ENCODE measurements at places on chromosomes 5 and 9.

DNA sequence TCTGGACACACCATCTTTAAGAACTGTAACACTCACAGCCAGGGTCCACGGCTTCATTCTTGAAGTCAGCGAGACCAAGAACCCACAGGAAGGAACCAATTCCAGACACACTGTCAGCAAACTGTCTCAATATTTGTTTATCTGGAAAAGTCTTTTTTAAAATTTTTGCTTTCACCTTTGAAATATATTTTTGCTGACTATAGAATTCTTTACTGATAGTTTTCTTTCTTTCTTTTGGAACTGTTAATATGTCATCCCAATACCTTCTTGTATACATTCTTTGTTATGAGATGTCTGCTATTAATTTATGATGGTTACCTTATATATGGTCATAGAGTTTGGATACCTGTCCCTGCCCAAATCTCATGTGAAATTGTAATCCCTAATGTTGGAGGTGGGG lies 145.1 kb upstream of the IRX4 start:
- DNase-seq, result no peak

GRCh38 chr5:77867194-77867691 lies 91.1 kb upstream of the TBCA start:
- DNase-seq, result no peak

DNA sequence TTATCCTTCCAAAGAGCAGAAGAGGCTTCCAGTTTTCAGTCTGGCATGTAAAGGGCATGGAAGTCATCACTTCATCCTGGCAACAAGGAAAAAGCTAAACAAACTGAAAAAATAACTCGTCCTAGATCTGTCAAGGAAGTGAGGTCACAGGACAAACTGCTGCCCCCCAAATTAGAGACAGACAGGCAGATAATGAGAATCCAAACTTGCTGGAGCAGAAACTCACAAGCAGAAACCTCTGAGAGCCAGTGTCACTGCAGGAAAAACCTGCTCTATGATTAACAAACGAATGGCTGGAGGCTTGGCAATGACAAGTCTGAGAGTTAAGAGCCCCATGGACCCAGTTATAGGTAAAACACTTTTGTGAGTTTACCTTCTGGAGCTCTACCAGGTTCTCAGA lies 18.9 kb upstream of the MLANA start:
- DNase-seq, result no peak

- no peak for DNase-seq
These were observed 22.0 kb upstream of the ARHGEF28 start for GRCh38 chr5:73603998-73604397.

GRCh38 chr5:168215646-168216045 lies 75.8 kb upstream of the WWC1 start:
- DNase-seq, result no peak

- DNase-seq, result no peak
These were observed 24.7 kb upstream of the TNC start for GRCh38 chr9:115142517-115143270.

DNA sequence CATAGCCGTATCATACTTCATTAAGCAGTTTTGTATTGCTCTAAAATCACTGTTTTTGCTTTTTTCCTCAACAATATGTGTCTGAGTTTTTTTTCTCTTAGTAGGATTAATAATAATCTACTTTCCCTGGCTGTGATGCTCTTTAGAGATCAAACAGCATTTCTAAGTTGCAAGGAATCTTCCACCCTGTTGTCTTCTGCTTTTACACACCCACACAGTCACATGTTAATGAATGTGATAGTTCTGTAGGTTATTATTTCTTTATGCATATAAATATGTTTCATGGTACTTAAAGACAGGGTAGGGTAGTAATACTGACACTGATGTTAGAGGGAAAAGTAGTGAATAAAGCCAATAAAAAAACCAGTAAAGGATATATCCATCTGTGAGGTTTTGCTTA lies 29.3 kb downstream of the SLC44A1 start:
- no peak for DNase-seq

DNA sequence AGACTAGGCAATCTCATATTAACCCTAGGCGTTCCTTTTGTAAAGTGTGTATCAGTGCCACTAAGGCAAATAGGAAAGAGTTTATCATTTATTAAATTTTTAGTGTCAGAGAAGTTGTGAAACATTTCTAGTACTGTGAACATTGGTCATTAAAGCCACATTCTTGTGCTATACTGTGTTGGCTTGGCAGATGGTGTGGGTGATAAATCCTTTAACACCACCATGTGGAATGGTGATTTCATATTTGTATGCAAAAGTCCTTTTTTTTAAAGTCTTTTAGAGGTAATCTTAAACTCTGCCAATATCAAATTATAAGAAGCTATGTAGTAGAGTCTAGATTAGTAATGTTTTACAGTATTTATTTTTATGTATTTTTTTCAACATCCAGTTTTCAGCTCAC lies 18.1 kb downstream of the SLC12A2 start:
- DNase-seq, result no peak

GRCh38 chr5:126988021-126988569 lies 42.3 kb downstream of the MARCHF3 start:
- DNase-seq, result no peak

- DNase-seq, result no peak
These were observed 212.7 kb downstream of the PAPPA start for GRCh38 chr9:116366241-116366640.

DNA sequence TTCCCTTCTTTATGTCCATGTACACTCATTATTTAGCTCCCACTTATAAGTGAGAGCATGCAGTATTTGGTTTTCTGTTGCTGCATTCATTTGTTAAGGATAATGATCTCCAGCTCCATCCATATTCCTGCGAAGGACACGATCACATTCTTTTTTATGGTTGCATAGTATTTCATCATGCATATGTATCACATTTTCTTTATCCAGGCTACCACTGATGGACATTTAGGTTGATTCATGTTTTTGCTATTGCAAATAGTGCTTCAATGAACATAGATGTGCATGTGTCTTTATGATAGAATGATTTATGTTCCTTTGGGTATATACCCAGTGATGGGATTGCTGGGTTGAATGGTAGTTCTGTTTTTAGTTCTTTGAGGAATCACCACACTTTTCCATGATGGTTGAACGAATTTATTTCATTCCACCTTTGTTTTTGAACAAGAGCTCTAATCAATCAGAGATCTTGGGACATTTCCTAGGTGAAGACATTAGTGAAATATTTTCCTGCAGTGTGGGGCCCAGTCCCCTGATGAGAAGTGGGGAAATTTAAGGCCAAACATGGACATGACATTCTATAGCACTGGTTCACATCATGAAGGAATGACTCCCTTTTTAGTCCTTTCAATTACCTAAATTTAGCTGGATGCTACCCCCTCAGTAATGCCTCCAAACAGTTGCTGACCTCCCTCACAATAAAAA lies 7.1 kb upstream of the TEX48 start:
- no peak for DNase-seq

DNA sequence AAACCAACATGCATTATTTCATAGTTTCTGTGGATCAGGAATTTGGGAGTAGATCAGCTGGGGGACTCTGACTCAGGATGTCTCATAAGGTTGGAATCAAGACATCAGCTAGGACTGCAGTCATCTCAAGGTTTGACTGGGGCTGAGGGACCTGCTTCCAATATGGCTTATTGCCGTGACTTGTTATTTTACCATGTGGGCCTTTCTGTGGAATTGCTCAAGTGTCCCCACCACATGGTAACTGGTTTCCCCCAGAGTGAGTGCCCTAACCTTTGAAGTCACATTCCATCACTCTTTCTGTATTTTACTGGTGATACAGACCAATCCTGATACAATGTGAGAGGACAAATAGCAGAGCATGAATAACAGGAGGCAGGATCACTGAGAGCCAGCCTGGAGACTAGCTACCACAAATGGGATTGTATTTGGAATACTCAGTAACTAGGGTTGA lies 70.2 kb upstream of the ELL2 start:
- no peak for DNase-seq

DNA sequence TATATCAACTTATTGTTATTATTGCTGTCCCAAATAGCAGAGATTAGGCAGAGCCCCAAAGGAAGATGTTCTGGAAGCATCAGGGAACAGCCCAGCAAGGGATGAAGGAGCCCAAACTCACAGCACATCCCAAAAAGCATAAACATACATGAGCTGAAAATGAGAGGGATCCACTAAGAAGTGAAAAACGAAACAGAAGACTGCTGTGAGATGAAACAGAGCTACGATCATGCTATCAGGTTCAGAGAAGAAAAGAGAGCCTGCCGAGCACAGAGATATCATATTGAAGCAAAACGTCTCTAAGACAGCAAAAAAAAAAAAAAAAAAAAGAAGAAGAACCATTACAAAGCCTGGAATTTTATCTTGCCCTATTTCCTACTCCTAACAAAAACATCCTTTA lies 127.3 kb downstream of the ZNF608 start:
- DNase-seq, result no peak

DNA sequence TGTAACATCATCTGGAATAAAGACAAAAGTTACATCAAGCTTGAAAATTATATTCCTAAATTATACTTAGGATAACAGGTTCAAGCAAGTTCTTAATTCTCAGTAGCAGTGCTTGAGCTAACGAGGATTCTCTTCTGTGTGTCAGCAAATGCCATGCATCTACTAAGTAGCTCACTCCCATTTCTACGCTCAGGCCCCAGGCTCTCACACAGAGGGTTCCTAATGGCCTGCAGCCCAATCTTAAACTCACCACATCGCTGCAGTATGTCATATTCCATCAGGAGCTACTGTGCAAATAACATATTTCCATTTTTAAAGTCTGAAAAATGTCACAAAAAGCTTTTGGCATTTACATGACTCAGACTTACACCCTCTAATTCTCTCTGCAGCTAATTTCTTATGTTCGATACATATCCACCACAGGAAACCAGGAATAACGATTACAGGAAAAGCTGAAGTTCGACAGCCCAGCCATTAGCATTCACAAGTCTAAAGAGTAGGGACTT lies 474.8 kb downstream of the EFNA5 start:
- no peak for DNase-seq

DNA sequence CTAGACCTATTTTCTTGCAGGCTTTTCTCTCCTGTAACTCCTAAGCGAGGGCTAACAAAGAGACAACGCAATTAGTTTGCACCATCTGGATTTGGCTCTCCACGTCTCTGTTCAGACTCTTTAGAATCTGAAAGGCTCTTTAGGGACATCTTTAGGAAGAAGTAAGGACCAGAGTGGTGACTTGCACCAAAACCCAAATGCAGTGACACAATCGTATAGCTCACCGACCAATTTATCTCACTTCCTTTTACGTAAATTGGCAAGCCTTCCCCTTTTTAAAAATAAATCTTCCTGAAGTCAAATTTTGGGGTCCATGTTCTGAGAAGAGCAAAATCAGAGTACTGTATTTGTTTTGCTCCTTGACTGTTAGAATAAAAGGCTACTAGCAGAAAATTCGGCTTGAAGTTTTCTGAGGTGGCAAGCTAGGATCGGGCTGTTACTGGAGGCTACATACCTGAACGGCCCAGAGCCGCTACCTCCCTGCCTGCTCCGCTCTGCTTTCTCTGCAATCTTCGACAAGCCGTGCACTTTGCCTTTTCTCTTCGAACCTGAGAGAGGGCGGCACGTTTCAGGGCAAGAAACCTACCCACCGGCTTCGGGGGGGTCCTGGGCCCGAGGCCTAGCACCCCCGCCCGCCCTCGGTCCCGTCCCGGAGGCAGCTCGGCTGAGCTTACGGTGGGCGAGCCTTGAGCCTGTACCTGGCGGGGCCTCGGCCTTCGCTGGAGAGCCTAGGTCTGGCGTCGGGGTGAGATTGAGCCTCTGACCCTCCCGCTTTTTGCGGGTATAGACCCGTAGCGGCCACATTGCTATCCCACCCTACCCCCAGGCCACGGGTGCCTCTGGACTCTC lies 537 bp downstream of the MEIKIN start:
- no peak for DNase-seq

DNA sequence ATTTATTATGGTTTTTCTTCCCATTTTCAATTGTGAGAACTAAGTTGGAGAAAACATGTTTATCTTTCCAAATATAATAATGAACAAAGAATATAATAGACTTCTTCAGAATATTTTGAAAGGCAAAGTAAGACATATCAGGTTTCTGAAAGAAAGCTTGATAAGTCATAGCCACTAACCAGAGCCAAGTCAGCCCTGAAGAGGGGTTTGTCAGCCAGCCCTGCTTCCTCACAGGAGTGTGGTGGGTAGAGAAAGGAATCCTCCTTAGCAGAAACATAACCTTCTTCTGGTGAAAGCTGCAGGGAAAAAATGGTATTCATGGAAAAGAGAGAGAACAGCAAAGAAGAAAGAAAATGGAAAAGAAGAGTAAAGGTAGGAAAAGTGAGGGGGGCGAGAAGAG lies 93.4 kb downstream of the MPDZ start:
- no peak for DNase-seq

- DNase-seq, result no peak
These were observed 78.0 kb downstream of the GABRA1 start for GRCh38 chr5:161925960-161926359.

GRCh38 chr5:14490309-14490711 lies 91.3 kb upstream of the OTULINL start:
- no peak for DNase-seq

- peak; percentile 4 for DNase-seq
These were observed 1.6 kb downstream of the KDM4C start for GRCh38 chr9:6759185-6759977.

- DNase-seq, result no peak
These were observed 160.6 kb downstream of the C9orf152 start for GRCh38 chr9:110047232-110047954.

GRCh38 chr5:79487251-79487650 lies 26.7 kb downstream of the HOMER1 start:
- no peak for DNase-seq

DNA sequence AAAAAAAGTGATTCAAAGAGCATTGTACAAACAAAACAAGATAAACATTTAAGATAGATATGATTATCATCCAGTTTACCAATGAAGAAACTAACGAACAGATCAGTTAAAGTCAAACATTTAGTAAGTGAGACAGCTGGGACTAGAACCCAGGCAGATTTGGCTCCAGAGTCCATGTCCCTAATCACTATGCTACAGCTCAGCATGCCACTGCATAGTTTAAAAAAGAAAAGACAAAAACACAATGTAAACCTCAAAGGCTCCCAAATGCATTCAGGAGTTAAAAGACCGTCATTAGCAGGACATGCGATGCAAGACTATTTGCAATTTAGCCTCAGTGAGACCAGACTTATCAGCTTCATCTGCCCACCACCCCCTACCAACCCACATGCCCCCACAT lies 36.8 kb downstream of the DENND1A start:
- DNase-seq, result no peak

DNA sequence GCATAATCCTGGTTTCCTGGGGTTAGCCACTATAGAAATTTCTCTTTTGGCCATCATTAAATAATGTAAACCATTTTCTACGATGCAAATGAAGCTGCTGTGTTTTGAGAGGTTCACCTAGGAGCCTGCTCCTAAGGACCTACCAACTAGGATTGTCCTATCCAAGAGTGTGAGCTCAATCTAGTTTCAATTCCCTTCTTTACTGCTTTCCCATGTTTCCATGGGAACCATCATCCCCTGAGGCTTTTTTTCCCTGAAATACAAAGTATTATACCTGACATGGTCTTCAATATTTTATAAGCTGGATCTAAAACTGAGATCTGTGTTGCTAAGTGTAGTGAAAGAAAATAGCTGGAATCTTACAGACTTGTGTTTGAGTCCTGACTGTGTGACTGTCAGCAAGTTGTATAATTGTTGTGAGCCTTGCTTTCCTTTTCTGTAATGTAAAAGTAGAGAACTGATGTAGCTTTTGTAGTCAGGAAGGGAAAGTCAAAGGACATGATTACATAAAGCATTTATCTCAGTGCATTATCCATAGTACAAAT lies 453.2 kb downstream of the PRR16 start:
- DNase-seq, result no peak

GRCh38 chr5:130025511-130025910 lies 121.2 kb downstream of the CHSY3 start:
- no peak for DNase-seq
